ENCODE measurements at places on chromosomes 1 and 21.

DNA sequence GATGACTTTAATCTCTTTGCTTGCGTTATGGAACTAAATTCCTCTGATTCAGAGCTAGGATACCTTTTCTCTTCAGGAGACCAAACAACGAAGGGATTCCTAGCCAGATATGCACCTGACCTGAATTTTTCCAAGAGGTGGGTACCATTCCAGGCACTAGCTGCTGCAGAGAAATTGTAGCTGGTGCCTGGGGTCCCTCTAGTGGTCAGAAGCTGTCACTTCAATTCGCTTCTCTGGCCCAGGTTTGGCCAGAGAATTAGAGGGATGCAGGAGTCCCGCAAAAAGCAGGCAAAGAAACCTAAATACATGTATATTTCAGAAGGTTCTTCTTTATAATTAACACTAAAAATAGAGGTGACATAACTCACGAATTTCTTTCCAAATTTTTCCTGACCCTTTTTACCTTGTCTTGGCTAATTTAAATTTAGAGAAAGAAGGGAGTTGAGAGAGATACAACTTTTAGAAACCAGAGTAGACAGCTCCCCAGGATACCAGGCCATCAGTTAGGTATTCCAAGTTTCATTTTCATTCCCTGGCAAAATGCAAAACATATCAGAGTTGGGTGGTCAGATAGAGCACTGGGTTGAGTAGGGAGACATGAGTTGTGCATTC, 9.6 kb downstream of the ACKR1 start:
- no peak for DNase-seq

DNA sequence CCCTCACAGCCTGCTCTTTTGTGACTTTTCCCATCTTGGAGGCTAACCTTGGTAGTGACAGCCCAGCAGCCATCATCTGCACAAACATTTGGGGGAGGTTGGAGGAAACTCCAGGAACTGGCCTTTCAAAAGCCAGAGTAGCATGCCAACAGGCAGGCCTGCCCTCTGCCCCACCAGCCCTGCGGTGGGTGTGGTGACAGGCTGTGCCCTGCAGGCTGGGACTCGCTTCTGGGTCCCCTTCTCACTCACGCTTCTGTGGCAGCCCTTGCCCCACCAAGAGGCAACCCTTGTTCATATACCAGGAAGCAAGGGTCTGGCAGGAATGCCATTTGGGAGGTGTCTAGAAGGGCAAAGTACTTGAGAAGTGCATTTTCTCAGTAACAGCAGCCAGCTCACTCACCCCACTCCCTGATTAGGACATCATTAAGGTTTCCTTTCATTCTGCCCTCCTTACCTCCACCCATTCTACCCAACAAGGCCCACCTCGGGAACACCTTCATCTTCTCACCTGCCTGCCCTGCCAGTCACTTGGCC, 20.8 kb upstream of the FAM3B start:
- no peak for DNase-seq

- DNase-seq = no peak
Observed at GRCh38 chr1:82263396-82263795, 462.7 kb downstream of the ADGRL2 start.

DNA sequence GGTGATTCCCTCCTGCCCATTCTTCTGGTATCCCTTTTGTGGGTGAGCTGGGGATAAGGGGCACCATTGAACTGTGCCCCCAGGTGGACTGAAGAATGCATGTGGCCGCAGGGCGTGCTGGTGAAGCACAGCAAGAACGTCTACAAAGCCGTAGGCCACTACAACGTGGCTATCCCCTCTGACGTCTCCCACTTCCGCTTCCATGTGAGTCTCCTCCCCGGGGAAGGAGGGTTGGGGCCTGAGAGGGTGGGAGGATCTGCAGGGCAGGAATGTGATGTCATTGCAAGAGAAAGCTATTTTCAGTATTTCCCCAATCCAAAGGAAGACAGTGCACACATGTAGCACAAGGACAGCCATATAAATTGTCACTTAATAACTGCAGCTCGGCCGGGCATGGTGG, 7.5 kb upstream of the KPNA6 start:
- DNase-seq = no peak

DNA sequence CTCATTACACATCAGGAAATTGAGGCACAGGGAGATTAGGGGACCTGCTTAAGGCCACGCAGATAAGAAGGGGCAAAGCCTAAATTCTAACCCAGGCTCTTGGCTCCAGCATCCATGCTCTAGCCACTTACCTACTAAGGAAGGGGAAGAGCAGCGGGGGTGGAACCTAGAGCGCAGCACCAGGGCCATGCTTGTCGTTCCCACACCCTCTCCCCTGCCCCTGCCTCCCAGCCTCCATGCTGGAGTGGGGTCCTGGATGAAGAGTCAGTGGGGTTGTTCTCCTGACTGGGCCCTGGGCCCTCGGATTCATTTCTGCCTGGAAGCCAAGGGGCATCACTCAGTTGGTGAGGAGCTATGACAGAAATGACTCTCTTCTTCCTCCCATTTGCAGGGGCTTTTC, 133.3 kb downstream of the FOXD2 start:
- DNase-seq = no peak

- DNase-seq = no peak
Observed at GRCh38 chr1:178048883-178049282, 45.0 kb upstream of the RASAL2 start.

GRCh38 chr1:184329962-184330868, 56.6 kb upstream of the C1orf21 start:
- DNase-seq = no peak

- DNase-seq = no peak
Observed at GRCh38 chr1:212752934-212753497, 38.6 kb downstream of the NSL1 start.

GRCh38 chr21:41011951-41012366, 156.0 kb upstream of the BACE2 start:
- DNase-seq = no peak

GRCh38 chr1:99535470-99536164, 110.3 kb upstream of the PALMD start:
- no peak for DNase-seq

DNA sequence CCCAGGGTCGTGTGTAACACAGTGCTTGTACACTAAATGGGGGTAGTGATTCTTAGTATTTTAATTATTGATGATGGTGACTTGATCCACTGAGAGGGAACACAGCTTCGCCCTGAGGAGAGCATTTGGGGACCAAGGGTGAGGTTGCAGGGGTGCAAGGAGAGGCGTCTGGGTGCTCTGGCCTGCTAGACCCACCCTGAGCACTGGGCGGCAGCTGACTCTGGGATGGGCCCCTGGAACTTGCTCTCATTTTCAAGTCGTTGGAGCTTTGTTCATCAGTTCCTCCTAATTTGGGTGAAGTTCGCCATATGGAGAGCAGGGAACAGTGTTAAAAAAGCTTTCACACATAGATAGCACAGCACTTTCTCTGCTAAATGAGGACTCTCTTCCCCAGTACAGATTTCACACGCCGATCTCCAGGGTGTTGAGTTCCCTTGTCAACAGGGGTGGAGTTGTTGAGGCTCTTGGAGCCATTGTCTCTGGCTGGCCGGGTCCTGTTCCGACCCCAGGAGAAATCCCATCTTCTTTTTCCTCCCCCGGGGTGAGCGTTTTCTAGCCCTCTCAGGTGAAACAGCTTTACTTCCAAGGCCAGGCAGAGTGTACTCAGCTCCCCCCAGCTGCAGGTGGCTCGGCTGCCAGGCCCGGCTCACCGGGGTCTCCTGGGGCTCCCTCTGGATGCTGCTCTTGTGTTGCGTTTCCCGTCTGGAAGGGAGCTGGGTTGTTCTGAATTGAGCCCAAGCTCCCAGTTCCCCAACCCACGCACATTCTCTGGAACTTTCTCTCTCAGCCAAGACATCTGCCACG, 367.4 kb downstream of the RPS6KC1 start:
- DNase-seq = no peak

DNA sequence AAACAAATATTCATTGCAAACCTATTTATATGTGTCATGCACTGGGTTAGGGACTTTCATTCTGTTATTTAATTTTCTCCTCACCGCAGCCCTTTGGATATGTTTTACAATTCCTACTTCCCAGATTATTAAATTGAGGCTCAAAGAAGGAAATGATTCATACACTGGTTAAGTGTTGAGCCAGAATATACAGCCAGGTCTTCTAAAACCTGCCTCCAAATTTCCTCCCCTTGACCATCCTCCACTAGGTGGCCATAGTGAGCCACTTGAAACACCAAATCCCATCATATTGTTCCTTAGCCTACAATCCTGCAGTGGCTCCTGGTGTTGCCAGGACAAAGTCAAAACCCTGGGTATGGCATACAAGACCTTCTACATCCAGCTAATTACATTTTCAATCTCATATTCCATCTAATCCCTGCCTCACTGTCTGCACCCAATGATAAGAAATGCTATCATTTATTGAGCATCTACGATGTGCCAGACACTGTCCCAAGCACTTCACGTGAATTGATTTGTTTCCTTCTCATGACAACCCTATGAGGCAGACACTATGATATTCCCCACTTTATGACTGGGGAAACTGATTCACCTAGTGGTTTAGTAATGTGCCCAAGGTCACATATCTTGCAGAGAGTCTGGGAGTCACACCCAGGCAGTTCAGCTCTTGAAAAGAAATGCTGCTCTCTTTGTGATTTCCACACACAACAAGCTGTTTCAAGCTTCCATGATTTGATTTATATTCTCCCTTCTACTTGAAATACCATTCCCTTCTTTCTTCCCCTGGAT, 23.6 kb upstream of the KIRREL1 start:
- no peak for DNase-seq

DNA sequence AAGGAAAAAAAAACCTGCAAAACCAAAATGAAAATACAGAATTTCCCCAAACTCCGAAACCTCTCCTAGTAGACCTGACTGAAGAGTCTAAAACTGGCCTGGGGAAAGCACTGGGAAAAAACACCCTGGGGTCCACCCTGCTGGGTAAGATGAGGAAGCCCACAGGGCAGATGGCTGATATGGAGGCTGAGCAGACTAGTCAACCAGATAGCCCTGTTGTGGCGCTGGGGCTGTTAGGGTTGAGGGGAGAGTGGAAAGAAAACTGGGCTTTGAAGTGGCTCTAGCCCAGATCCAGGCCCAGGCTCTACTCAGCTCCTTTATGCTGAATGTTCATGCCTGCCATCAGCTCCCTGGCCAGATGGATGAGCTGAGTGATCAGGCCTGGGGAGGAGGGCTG, 6.8 kb upstream of the SLAMF1 start:
- DNase-seq = no peak

DNA sequence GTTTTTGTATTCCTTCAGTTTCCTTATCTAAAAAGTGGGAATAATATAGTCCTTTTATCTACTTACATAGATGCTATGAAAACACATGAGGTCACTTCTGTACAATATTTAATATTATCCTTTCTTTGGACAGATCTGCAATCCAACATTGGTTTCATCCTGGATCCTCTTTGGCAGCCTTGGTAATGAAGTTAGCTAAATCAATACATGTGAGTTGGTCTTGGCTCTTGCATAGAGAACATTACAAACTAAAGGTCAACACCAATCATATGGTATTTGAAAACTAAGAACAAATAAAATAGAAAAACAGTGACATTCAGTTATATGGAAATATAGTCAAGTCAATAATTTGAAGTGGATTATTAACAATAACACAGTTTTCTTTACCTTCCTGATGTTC, 3.2 kb upstream of the EDEM3 start:
- no peak for DNase-seq

GRCh38 chr1:147083919-147084272, 88.4 kb downstream of the PRKAB2 start:
- no peak for DNase-seq

DNA sequence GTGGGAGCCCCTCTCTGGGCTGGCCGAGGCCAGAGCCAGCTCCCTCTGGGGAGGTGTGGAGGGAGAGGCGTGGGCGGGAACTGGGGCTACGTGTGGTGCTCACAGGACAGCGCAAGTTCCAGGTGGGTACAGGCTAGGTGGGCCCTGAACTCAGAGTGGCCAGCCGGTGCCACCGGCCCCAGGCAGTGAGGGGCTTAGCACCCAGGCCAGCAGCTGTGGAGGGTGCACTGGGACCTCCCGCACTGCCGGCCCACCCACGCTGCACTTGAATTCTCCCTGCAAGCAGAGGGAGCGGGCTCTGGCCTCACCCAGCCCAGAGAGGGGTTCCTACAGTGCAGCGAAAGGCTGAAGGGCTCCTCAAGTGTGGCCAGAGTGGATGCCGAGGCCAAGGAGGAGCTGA, 20.2 kb downstream of the PRAMEF20 start:
- no peak for DNase-seq

DNA sequence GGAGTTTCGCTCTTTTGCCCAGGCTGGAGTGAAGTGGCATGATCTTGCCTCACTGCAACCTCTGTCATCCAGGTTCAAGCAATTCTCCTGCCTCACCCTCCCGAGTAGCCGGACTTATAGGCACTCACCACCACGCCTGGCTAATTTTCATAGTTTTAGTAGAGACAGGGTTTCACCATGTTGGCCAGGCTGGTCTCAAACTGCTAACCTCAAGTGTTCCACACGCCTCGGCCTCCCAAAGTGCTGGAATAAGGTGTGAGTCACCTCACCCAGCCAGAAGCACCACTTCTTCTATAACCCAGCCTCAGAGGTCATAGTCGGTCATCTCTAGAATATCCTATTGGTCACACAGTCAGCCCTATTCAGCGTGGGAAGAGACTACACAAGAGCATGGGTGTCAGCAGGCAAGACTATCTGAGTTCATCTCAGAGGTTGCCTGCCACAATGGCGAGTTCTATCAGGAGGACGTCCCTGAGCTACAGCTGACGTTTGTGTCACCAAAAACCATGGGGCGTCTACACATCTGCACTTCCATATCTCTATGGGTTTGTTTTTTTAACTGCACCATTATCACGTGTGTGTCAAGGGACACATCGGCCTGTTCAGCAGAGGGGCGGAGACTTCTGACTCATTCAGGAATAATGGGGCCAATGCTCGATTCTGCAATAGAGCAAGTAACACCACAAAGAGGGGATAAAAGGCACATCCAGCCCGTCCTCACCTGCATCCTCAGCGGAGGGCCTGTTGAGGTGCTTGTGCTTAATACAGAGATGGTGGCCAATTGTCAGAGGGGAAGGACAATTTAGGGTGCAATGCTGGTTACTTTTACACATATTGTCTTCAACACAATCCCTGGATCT, 256.3 kb upstream of the IRF2BP2 start:
- no peak for DNase-seq

- no peak for DNase-seq
Observed at GRCh38 chr1:189315035-189315901, 1162.4 kb downstream of the BRINP3 start.

GRCh38 chr1:67058242-67058641, 4.3 kb upstream of the SLC35D1 start:
- no peak for DNase-seq

GRCh38 chr1:92795166-92795565, 10.3 kb upstream of the EVI5 start:
- no peak for DNase-seq

DNA sequence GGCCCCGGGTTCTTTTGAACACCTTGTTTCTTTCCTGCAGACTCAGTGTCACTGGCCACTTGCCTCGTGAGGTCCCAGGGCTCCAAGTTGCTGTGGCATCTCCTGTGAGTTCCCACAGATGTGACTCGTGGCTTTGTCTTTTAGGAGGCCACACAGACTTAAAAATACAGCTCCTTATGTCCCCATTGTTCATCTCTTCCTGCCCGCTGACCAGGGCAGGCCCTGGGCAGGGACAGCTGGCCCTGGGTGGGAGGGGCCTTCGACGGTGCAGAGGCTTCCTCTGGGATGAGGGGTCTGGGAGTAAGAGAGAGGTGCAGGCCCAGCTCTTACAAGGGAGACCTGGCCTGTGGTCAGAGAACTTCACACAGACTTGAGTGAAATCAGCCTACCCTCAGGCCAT, 15.6 kb downstream of the LDLRAP1 start:
- DNase-seq = no peak

- no peak for DNase-seq
Observed at GRCh38 chr1:230145953-230146476, 79.0 kb downstream of the GALNT2 start.

Data from activated CD4-positive, alpha-beta T cell treated with anti-CD3 and anti-CD28 coated beads for 1 hour (primary cell).